ENCODE measurements at places on chromosomes 1 and 21.

GRCh38 chr1:39392851-39393573 lies 98.4 kb upstream of the BMP8A start:
- DNase-seq, result no peak

- no peak for DNase-seq
These were observed 10.4 kb upstream of the ZNF669 start for GRCh38 chr1:247114351-247115140.

DNA sequence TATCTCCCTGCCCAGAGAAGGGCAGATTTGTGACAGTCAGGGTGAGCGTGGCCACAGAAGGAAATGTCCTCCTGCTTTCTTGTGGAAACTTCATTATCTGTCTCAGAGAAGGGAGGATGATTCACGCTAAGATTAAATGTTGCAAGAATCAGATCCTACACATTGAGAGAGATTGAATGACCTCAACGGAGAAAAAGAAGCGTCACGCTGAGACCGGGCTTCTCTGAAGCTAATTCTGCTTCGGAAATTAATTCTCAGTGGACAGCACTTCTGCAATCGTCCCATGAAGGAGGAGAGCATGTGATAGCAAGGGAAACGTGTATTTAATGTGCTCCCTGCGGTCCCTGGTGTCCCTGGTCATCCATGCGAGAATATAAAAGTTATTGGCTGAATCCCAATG lies 19.8 kb upstream of the C1orf21 start:
- no peak for DNase-seq

DNA sequence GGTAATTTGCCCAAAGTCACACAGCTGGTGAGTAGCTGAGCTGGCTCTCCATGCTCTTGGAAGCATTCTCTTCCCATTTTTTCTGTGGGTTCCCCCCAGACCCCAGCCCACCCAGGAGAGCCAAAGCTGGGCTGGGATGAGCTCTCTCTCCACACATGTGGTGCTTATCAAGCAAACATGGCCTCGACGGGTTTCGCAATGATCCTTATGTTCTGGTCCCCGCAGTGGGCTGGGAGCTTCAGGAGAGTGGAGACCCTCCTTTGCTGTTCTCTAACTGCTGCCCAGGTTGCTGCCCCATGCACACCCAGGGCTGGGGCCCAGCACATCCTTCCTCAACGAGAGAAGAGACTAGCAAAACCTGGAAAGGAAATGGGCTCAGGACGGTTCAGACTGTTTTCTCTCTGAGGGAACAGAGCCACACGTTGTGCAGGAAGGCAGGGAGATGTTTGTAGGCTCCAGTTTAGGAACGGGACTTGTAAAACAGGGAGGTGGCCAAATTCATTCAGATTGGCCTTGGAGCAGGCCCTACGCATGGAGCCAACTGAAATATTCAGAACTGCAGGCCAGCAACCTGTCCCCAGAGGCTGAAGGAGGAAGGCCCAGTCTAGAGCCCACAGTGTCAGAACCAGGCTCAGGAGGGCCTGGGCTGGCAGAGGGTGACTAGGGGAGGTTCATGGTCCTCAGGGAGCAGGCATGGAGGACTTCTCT lies 27.2 kb upstream of the CSF1 start:
- no peak for DNase-seq

DNA sequence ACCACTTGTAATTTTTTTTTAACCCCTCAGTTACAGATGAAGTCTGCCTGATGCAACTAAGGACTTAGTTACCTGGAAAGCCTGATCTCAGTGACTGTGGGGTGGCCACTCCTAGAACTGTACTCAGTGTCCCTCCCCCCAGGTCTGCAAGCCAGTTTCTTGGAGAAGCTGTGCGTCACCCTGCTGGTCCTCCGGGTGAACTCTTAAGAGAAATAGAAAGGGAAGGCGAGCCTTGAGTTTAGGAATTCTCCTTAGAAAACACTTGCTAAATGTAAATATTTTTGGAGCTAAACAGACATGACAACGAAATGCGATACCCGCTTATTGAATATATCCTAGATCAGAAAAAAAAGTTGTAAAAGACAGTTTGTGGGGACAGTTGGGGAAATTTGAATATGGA lies 730 bp downstream of the SLC16A4 start:
- DNase-seq, result peak; percentile 29

DNA sequence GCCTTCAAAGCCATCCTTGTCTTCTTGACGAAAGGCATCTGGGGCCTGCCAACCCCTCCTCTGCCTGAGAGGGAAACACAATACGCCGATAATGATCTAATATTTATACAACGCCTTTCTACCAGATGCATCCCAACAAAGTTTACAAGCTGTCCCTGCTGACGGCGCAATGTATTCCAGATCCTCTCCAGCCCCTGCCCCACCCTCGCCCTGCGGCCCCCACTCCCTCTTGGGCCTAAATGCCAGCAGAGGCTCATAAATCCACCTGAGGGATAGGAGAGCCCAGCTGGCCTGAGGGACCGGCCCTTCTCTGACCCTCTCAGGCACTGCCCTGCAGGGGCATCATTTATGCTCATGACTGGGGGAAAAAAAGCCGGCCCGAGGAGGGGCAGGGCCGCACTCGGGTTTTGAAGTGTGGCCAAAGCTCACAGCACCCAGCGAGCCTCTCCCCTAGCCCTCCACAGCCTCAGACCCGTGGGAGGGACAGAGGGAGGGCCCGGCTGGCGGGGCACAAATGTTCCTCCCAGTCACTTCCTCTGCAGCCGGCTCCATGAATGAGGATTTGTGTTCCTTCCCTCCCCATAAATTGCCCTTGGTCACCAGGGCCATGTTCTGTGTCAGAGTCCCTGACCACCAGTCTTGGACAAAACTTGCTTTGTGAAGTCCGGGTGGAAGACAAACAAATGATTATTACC lies 140.3 kb downstream of the FOXD2 start:
- DNase-seq, result no peak
